ENCODE measurements at places on chromosomes 1 and 21. TPM values are rescaled to one million over a fixed set of nuclear protein-coding genes. Genes with fewer than 3 reads are reported as not detected.

- H3K36me3 ChIP-seq, result no peaks in the 10 kb centered on the region
- no peak for DNase-seq
Observed at GRCh38 chr1:21621761-21622436, 47.3 kb downstream of the RAP1GAP start.

- DNase-seq, result no peak
- no peak overlapping the region for H3K4me3 ChIP-seq
- no peaks in the 10 kb centered on the region for H3K4me1 ChIP-seq
- no peak overlapping the region for H3K27ac ChIP-seq
- no peaks in the 10 kb centered on the region for H3K27me3 ChIP-seq
Observed at GRCh38 chr1:214569357-214570004, 18.1 kb upstream of the PTPN14 start.

DNA sequence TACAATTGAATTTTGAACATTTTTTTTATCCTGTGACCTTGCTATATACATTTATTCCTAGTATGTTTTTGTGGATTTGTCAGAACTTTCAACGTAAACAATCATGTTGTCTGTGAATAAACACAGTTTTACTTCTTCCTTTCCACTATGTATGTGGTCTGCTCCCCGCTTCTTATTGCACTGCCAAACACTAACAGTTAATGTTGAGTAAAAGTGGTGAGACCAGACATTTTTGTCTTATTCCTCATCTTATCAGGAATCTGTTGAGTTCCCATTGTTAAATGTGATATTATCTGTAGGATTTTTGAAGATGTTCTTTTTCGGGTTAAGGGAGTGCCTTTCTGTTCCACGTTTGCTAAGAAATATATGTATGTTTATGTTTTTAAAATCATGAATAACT, 45.9 kb downstream of the CAMSAP2 start:
- no peaks in the 10 kb centered on the region for H3K27me3 ChIP-seq
- peaks cover 8% of the 10 kb centered on the region for H3K4me1 ChIP-seq
- no peaks in the 10 kb centered on the region for H3K36me3 ChIP-seq
- H3K27ac ChIP-seq, result no peak overlapping the region
- no peak overlapping the region for H3K4me3 ChIP-seq
- DNase-seq, result no peak

GRCh38 chr1:238152119-238152518, 261.4 kb upstream of the ZP4 start:
- no peak overlapping the region for H3K4me3 ChIP-seq
- no peak overlapping the region for H3K27ac ChIP-seq
- H3K27me3 ChIP-seq, result no peaks in the 10 kb centered on the region
- H3K4me1 ChIP-seq, result no peaks in the 10 kb centered on the region
- H3K36me3 ChIP-seq, result no peaks in the 10 kb centered on the region
- DNase-seq, result no peak

GRCh38 chr1:9764550-9764949, 59.2 kb downstream of the CLSTN1 start:
- no peak overlapping the region for H3K27ac ChIP-seq
- no peaks in the 10 kb centered on the region for H3K4me1 ChIP-seq
- no peak overlapping the region for H3K4me3 ChIP-seq
- no peak for DNase-seq

GRCh38 chr1:153532769-153533599, 2.8 kb downstream of the S100A6 start:
- H3K27me3 ChIP-seq, result no peaks in the 10 kb centered on the region
- peak; percentile 92 for DNase-seq
- peak overlapping the region; percentile 96 for H3K4me3 ChIP-seq
- H3K4me1 ChIP-seq, result peaks cover 4% of the 10 kb centered on the region

DNA sequence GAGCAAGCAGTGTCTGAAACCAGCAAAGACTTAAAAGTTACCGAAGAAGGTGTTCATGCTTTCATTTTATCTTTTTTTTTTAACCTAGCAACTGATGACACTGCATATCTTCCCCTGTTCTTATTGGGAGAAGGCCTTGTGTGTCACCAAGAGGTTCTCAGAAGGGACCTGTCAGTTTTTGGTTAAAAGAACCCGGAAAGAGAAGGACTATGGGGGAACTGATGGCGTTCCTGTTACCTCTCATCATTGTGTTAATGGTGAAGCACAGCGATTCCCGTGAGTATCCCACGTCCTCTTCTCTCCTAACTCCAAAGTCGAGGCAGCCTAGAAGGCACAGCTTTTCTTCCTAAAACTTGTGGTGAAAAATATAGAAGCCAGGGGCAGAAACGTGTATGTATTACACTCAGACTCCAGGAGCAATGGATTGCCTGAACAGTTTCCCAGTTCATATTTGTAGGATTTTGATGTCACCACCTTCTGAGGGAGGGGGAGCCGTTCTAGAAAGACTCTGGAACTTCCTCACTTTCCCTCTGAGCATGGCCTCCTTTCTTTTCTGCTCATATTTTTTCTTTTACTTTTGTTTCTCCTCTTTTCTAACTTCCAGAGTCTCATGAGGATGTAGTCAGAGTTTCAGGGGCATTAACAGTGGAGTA, at the start of gene MR1:
Gene MR1 (plus strand): TSS at position 185 of the 653 bp plus-strand sequence. CDS start 25 bp downstream, at position 210.
- peak within 1 kb of the TSS; percentile 41 for H3K4me3 ChIP-seq
- no peaks in the 10 kb centered on the region for H3K36me3 ChIP-seq
- H3K27ac ChIP-seq, result peak within 1 kb of the TSS; percentile 98

- no peak overlapping the region for H3K27ac ChIP-seq
- no peak overlapping the region for H3K4me3 ChIP-seq
- no peaks in the 10 kb centered on the region for H3K4me1 ChIP-seq
Observed at GRCh38 chr1:57987523-57987922, 559.0 kb downstream of the OMA1 start.

DNA sequence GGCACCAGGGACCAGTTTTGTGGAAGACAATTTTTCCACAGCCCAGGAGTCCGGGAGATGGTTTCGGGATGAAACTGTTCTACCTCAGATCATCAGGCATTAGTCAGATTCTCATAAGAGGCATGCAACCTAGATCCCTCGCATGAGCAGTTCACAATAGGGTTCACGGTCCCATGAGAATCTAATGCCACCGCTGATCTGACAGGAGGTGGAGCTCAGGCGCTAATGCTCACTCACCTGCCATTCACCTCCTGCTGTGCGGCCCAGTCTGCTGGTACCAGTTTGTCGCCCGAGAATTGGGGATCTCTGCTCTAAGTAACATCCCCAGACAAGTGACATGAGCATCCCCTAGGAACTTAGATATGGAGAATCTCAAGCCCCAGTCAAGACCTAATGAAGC, 180.7 kb downstream of the COQ8A start:
- DNase-seq, result no peak
- no peaks in the 10 kb centered on the region for H3K36me3 ChIP-seq
- no peaks in the 10 kb centered on the region for H3K27me3 ChIP-seq
- H3K27ac ChIP-seq, result no peak overlapping the region
- H3K4me1 ChIP-seq, result no peaks in the 10 kb centered on the region
- H3K4me3 ChIP-seq, result no peak overlapping the region

GRCh38 chr1:23402286-23403037, 22.1 kb downstream of the TCEA3 start:
- H3K36me3 ChIP-seq, result no peaks in the 10 kb centered on the region
- peaks cover 5% of the 10 kb centered on the region for H3K4me1 ChIP-seq
- no peaks in the 10 kb centered on the region for H3K27me3 ChIP-seq
- no peak overlapping the region for H3K4me3 ChIP-seq
- H3K27ac ChIP-seq, result peak overlapping the region; percentile 63
- DNase-seq, result no peak

- no peaks in the 10 kb centered on the region for H3K4me1 ChIP-seq
- H3K27ac ChIP-seq, result no peak overlapping the region
- H3K27me3 ChIP-seq, result no peaks in the 10 kb centered on the region
Observed at GRCh38 chr1:152871731-152872126, 6.4 kb upstream of the SMCP start.

DNA sequence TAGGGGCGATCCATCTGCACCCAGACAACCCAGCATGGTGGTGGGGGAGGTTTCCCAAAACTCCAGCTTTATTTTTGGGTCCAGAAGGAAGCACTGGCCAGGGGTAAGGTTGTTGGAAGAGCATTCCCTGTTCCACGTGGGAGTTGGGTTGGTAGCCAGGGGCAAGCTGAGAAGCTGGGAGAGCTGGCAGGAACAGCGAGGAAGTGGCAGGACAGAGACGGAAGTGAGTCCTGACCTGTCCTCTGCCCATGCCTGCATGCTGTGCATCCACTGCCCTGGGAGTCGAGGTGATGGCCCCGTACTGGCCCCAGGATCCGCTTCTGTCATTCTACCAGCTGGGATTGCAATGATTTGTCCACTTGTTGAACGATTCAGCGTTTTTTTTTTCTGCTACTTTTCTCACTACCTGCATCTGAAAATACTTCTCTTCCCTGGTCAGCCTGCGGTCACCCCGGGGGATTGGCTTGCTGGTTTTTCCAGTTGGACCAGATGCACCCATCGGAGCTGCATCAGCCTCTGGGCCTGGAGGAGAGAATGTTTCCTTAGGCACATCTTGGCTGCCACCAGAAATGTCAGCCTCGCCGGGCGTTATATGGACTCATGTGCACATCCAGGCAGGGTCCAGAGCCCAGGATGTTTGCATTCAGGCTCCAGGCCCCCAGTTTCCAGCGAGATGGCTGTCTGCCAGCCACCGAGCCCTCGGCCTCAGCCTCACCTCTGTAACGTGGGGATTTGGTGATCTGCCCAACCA, 28.3 kb upstream of the TMPRSS2 start:
- no peaks in the 10 kb centered on the region for H3K4me1 ChIP-seq
- no peaks in the 10 kb centered on the region for H3K36me3 ChIP-seq
- DNase-seq, result no peak
- no peaks in the 10 kb centered on the region for H3K27me3 ChIP-seq
- H3K27ac ChIP-seq, result no peak overlapping the region

DNA sequence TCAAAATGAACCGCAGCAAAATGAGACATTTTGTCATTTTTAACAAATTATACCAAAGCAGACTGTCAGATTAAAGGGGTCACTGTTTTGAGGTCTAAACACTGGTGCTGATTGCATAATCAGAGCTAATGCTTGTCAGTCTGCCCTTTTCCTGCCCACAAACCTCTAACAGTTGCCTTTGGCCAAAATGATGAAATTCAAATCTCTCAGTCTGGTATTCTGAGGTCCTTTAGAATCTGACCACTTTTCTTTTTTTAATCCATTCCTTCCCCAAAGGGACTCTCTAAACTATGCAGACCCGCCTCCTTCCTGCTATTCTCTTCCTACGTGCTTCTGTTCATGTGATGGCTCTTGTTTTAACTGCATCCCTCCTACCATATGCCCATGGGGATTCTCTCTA, 145.2 kb upstream of the SPATA6 start:
- no peaks in the 10 kb centered on the region for H3K27me3 ChIP-seq
- H3K27ac ChIP-seq, result no peak overlapping the region
- H3K4me3 ChIP-seq, result no peak overlapping the region
- H3K36me3 ChIP-seq, result no peaks in the 10 kb centered on the region
- H3K4me1 ChIP-seq, result no peaks in the 10 kb centered on the region
- DNase-seq, result no peak

DNA sequence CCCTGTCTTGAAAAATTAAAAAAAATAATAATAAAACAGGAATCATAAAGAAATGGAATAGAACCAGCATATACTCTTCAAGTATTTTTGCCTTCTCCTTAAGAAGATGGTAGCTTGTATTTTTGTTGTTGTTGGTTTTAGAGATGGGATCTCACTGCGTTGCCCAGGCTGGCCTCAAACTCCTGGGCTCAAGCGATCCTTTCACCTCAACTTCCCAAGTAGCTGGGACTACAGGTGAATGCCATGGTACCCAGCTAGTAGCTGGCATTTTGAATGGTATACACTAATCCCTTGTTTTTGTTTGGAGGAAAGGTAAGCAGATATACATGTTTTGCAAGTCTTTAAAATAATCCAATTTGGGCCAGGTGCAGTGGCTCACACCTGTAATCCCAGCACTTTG, 34.7 kb upstream of the ERO1B start:
- H3K4me3 ChIP-seq, result no peak overlapping the region
- no peaks in the 10 kb centered on the region for H3K4me1 ChIP-seq
- no peak overlapping the region for H3K27ac ChIP-seq
- no peak for DNase-seq

DNA sequence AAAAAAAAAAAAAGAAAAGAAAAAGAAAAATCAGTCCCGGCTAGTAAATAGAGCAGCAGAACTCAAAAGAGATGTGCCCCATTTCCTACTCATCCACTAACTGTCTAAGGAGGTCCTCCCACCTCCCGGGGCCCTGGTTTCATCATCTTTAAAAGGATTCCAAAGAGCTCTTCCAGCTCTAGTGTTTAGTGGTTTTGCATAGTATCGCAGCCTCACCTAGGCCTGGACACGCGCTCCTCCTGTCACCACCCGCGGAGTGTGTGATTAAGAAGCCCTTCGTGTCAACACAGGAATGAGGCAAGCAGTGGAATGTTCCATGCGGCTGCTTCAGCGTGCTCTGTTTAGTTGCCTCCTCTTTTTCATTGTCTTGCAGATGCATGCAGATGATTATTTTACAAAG, 49.0 kb downstream of the LBR start:
- no peak overlapping the region for H3K4me3 ChIP-seq
- no peak overlapping the region for H3K27ac ChIP-seq
- no peaks in the 10 kb centered on the region for H3K4me1 ChIP-seq
- DNase-seq, result no peak
- H3K36me3 ChIP-seq, result no peaks in the 10 kb centered on the region
- H3K27me3 ChIP-seq, result no peaks in the 10 kb centered on the region

- no peak for DNase-seq
- H3K4me3 ChIP-seq, result no peak overlapping the region
- no peaks in the 10 kb centered on the region for H3K4me1 ChIP-seq
- no peaks in the 10 kb centered on the region for H3K27me3 ChIP-seq
- no peak overlapping the region for H3K27ac ChIP-seq
- H3K36me3 ChIP-seq, result no peaks in the 10 kb centered on the region
Observed at GRCh38 chr1:3905953-3906671, 6.0 kb upstream of the C1orf174 start.

DNA sequence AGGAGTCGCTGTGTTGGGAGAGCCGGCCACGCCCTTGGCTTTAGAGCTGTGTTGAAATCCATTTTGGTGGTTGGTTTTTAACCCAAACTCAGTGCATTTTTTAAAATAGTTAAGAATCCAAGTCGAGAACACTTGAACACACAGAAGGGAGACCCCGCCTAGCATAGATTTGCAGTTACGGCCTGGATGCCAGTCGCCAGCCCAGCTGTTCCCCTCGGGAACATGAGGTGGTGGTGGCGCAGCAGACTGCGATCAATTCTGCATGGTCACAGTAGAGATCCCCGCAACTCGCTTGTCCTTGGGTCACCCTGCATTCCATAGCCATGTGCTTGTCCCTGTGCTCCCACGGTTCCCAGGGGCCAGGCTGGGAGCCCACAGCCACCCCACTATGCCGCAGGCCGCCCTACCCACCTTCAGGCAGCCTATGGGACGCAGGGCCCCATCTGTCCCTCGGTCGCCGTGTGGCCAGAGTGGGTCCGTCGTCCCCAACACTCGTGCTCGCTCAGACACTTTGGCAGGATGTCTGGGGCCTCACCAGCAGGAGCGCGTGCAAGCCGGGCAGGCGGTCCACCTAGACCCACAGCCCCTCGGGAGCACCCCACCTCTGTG, 4.7 kb downstream of the C1orf35 start:
- H3K4me3 ChIP-seq, result no peak overlapping the region
- no peaks in the 10 kb centered on the region for H3K27me3 ChIP-seq
- DNase-seq, result no peak
- H3K4me1 ChIP-seq, result no peaks in the 10 kb centered on the region

Gene HAO2
- not detected for total RNA-seq

Gene THEM5
- not detected for total RNA-seq

Gene SPAG17
- total RNA-seq, result not detected

Gene MNDA
- total RNA-seq, result 1.6 TPM

Gene VSIG8
- not detected for total RNA-seq

Gene SPOCD1
- 1.5 TPM for total RNA-seq

Gene DESI2
- total RNA-seq, result 16.7 TPM

Gene SLC16A4
- total RNA-seq, result 5.5 TPM

Gene SPRR1B
- total RNA-seq, result not detected

Gene DDAH1
- total RNA-seq, result 22.4 TPM

Gene TOMM20
- total RNA-seq, result 92.0 TPM

Gene NFASC
- total RNA-seq, result 29.7 TPM

Gene TENT5C
- 2.3 TPM for total RNA-seq
